Natural killer cell (primary cell): ENCODE measurements at places on chromosomes 2 and 18.

GRCh38 chr2:3498783-3499394 is 20.4 kb downstream of the ADI1 start:
- DNase-seq = no peak

DNA sequence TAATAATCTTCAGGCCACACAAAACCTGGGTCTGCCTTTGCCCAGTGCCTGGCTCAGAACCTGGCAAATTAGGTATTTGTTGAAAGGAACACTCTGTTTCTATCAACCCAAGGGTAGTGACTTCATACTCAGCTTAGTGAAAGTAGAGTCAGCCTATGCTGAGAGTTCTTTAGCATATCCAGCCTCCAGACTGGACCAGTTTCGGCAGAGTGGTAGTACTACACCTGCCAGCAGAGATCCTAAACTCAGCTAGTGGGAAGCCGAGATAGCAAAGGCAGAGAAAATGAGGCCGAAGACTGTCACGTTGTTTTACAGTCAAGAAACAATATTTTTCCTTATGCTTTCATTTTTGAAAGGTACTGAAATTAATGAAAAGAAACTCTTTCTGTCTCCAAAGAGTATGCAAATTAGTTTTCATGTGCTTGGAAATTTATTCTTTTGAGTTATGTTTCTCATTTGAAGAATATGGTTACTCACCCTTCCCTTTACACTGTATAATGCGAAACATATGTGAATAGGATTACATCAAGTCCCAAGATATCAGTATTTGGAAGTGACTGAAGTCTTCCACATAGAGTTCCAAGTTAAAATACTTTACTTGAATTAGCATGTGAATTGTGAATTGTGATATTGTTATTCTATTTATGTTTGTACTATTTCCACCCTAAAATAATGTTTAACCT is 52.2 kb upstream of the UGP2 start:
- no peak for DNase-seq

- DNase-seq = no peak
Measured at GRCh38 chr2:88024509-88024908, 8.2 kb upstream of the RNU2-63P start.

GRCh38 chr2:19879120-19879519 is 22.7 kb downstream of the TTC32 start:
- no peak for DNase-seq

DNA sequence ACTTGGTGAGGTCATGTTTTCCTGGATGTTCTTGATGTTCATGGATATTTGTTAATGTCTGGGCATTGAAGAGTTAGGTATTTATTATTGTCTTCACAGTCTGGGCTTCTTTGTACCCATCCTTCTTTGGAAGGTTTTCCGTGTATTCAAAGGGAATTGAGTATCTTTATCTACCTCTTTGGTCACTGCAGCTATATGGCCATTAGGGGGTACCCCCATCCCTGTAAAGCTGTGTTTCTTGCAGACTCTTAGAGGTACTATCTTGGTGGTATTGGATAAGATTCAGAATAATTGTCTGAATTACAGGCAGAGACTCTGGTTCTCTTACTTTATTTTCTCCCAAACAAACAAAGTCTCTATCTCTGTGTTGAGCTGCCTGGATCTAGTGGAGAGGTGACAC is 401.6 kb upstream of the FSIP2 start:
- DNase-seq = no peak
